ENCODE measurements at places on chromosomes 3 and 15. TPM values are rescaled to one million over a fixed set of nuclear protein-coding genes. Genes with fewer than 3 reads are reported as not detected.

NSUN3 gene
- total RNA-seq = 16.5 TPM

SEC11A gene
- 302 TPM for total RNA-seq

FOXB1 gene
- not detected for total RNA-seq

BCL2A1 gene
- 1.7 TPM for total RNA-seq

LEO1 gene
- 24.5 TPM for total RNA-seq

GUCA1C gene
- not detected for total RNA-seq

SLC24A1 gene
- total RNA-seq = 11.0 TPM

SAMD7 gene
- total RNA-seq = not detected

PEX5L gene
- total RNA-seq = 0.13 TPM

SLC12A8 gene
- total RNA-seq = 1.6 TPM

NEK10 gene
- 50.3 TPM for total RNA-seq

NANOGP8 gene
- total RNA-seq = 0.91 TPM

GSK3B gene
- 72.9 TPM for total RNA-seq

ECE2 gene
- not detected for total RNA-seq

FSD2 gene
- total RNA-seq = not detected

LRRIQ4 gene
- under 0.01 TPM for total RNA-seq

GABRB3 gene
- total RNA-seq = 2.7 TPM

PCLAF gene
- 56.4 TPM for total RNA-seq

SSUH2 gene
- total RNA-seq = not detected

DOCK3 gene
- 0.32 TPM for total RNA-seq

FBN1 gene
- 1,426 TPM for total RNA-seq

FGD5 gene
- total RNA-seq = 11.7 TPM
